ENCODE measurements at places on chromosomes 2 and 18.

GRCh38 chr18:475202-476031 lies 25.1 kb downstream of the COLEC12 start:
- peak; percentile 53 for DNase-seq

GRCh38 chr2:166084301-166084700 lies 43.5 kb downstream of the SCN1A start:
- no peak for DNase-seq

DNA sequence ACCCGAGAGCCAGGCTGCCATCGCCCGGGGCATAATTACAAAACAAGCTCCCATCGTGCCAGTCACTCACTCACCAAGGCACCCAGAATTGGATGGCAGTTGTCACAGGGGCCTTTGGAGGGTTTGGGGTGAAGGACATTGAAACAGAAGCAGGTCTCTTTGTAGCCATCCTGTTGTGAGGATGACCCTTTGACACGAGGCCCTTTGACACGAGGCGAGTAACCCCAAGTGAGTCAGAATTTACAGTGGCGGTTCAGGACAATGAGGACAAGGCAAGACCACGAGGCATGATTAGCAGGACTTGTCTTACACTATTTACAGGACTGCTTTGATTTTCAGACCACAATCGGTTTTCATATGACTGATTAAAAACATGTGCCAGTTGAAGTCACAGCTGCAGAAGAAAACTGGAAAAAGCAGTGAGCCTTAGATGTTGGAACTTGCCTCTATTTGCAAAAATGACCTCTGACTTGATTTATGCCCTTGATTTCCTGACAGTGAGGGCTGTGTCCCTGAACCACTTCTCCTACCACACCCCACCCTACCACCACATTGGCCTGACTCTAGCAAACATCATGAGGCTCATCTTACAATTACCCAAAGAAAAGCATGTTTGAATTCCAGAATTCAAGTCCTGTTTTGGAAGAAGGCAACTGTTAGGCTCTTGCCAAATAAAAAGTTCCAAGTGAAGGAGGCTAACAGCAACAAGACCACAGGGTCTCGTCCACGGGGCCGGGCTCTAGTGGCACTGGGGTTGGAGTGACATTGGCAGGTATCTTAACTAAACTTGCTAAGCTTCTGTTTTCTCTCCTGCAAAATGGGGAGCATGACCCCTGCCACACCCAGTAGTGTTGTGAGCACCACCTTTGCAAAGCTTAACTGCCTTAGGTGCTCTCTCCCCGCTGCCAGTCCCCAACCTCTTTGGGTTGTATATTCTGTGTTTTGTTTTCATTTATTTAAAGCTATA lies 64.4 kb upstream of the FOSL2 start:
- DNase-seq: peak; percentile 22

- DNase-seq: no peak
Measured at GRCh38 chr18:54684784-54685183, 93.7 kb downstream of the DYNAP start.

DNA sequence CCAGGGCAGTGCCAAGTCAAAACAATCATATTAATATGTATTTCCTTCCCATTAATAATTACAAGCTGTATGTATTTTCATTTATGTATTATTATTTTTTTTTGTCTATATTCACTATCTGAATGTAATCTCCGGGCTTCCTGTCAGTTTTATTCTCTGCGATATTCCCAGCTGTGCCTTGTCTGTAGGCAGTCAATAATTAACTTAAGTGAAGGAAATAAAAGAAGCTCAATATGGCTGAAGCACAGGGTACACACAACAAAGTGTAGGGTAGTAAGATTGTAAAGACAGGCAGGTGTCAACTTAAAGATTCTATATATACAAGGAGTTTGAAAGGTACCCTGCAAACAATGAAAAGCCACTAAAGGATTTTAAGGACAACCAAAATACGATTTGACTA lies 122.9 kb downstream of the ROCK1 start:
- DNase-seq: no peak

- no peak for DNase-seq
Measured at GRCh38 chr2:117486081-117486480, 328.4 kb upstream of the DDX18 start.

DNA sequence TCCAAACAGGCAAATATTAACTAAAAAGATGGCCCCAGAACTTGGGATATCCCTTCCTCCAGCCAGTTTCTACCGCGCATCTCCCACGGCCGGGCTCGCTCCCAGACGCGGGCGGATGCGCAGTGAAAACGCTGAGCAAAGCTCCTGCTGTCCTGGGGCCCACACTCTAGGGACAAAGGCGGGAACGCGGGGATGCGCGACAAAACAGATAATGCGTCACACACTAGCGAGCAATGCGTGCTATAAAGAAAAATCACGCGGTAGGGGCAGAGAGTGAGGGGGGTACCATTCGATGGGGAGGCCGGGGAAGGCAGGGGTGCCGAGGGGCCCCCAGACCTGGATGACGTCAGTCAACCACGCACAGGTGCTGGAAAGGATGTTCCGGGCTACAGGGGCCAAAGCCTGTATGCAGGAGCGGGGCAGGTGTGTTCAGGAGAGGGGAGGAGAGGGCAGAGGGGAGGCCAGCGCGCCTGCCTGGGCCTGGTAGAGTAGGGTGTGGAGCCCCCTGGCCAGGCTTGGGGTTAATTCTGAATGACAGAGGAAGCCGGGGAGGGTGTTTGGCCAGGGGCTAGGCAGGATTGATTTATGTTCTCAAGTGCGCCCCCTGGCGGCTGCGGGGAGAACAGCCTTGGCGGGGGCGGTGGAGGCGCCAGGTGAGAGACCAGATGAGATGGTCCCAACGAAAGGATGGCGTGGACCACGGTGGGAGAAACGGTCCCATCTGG lies 14.9 kb upstream of the ITM2C start:
- DNase-seq: no peak
